Neural crest cell (in vitro differentiated cells): ENCODE measurements at places on chromosomes 11 and 22. TPM values are rescaled to one million over a fixed set of nuclear protein-coding genes. Genes with fewer than 3 reads are reported as not detected.

The OR2D2 gene
- 0.27 and 0.44 TPM in 2 replicates for total RNA-seq

The CCDC81 gene
- 2.1 and 2.8 TPM in 2 replicates for total RNA-seq

The FBXO3 gene
- total RNA-seq = 23.2 TPM in 2 replicates

The MS4A12 gene
- total RNA-seq = not detected in 2 replicates

The OR51T1 gene
- total RNA-seq = not detected in 2 replicates

The CD6 gene
- total RNA-seq = 0.30 and 0.39 TPM in 2 replicates

The OR51B4 gene
- total RNA-seq = not detected in 2 replicates

The CNGA4 gene
- total RNA-seq = 0.16 TPM in 1 of 2 replicates, not detected in the other

- no peak overlapping the region for H3K4me3 ChIP-seq
- DNase-seq = peak; percentile 90
- no peaks in the 10 kb centered on the region for H3K27me3 ChIP-seq
- H3K36me3 ChIP-seq = no peaks in the 10 kb centered on the region
These were observed 142.9 kb downstream of the CRYBB2 start for GRCh38 chr22:25362215-25362882.

GRCh38 chr11:25901415-25901814, 430.5 kb upstream of the ANO3 start:
- no peak overlapping the region for H3K4me3 ChIP-seq
- no peaks in the 10 kb centered on the region for H3K27me3 ChIP-seq
- no peak overlapping the region for H3K27ac ChIP-seq
- no peaks in the 10 kb centered on the region for H3K36me3 ChIP-seq
- DNase-seq = no peak

GRCh38 chr11:110069158-110069737, 23.9 kb upstream of the ZC3H12C start:
- H3K27me3 ChIP-seq = no peaks in the 10 kb centered on the region
- no peak overlapping the region for H3K4me3 ChIP-seq
- no peaks in the 10 kb centered on the region for H3K36me3 ChIP-seq
- H3K27ac ChIP-seq = no peak overlapping the region

DNA sequence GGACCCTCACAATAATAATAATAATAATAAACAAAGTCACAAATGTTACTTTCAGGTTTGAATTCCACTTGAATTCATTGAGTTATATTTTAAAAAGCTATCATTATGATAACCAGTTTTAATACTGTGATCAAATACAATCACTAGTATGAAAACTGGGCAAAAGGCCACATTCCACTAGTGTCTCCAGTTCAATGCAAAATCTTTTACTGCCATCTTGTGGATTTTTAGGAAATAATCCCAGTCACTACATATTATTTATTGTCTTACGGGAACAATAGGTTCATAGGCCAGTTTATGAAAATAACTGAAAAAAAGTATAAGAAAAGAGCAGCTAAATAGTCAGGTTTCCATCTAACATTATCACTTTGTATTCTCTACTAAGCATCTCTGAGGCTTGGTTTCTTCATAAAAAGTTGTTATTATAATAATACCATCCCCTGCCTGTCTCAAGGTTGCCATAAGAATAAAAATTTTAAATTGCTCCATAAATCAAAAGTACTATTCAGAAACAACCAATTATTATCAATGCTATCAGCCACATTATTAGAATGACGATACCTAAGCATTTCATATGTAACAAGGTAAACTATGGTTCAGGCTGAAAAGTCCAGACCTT, 533.9 kb upstream of the CCDC90B start:
- H3K36me3 ChIP-seq = no peaks in the 10 kb centered on the region
- peaks cover 5% of the 10 kb centered on the region for H3K27me3 ChIP-seq
- H3K4me1 ChIP-seq = no peaks in the 10 kb centered on the region

- H3K27ac ChIP-seq = no peak overlapping the region
- H3K4me1 ChIP-seq = no peaks in the 10 kb centered on the region
- H3K27me3 ChIP-seq = no peaks in the 10 kb centered on the region
- no peak overlapping the region for H3K4me3 ChIP-seq
- DNase-seq = no peak
These were observed 413.6 kb downstream of the OPCML start for GRCh38 chr11:133118563-133119268.

DNA sequence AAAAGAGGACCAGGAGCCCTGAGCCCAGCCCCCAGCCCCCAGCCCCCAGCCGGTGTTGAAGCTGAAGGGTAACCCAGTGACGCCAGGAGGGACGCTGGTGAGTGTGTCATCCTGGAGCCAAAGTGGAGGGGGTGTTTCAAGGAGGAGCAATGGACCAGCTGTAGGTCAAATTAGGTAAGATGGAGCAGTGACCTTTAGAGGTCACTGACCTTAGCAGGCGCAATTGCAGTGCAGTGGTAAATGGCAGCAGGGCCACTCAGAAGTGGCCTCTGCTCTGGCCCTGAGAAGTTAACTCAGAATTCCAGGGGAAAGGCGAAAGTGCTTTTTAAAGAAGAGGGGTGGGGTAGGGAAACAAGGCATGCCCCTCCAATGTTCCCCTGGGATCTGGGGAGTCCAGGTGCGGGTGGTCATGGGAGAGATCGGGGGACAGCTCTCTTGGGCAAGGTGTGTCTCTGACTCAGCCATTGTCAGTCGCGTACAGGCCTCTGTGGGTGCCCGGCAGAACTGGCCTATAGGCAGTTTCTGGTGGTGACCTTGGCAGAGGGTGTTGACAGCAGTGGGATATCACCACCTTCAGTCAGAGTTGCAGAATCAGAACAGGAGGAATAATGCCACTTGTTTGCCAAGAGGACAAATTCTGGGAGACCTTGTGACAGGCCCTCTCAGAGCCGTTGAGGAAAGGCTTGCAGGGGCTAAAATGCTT, 50.3 kb upstream of the TIMP3 start:
- no peak overlapping the region for H3K27ac ChIP-seq
- DNase-seq = no peak
- H3K4me1 ChIP-seq = peaks cover 27% of the 10 kb centered on the region
- no peaks in the 10 kb centered on the region for H3K27me3 ChIP-seq

- H3K27ac ChIP-seq = no peak overlapping the region
- H3K36me3 ChIP-seq = no peaks in the 10 kb centered on the region
- no peak for DNase-seq
These were observed 230.4 kb downstream of the ST3GAL4 start for GRCh38 chr11:126585774-126586491.

GRCh38 chr11:2138068-2138430, 1.1 kb downstream of the IGF2 start:
- peaks cover 75% of the 10 kb centered on the region for H3K27me3 ChIP-seq
- no peak for DNase-seq
- peaks cover 4% of the 10 kb centered on the region for H3K4me1 ChIP-seq
- H3K36me3 ChIP-seq = no peaks in the 10 kb centered on the region
- no peak overlapping the region for H3K4me3 ChIP-seq

- no peak overlapping the region for H3K4me3 ChIP-seq
- H3K4me1 ChIP-seq = peaks cover 20% of the 10 kb centered on the region
These were observed 68.3 kb upstream of the TSPAN18 start for GRCh38 chr11:44658506-44658850.

DNA sequence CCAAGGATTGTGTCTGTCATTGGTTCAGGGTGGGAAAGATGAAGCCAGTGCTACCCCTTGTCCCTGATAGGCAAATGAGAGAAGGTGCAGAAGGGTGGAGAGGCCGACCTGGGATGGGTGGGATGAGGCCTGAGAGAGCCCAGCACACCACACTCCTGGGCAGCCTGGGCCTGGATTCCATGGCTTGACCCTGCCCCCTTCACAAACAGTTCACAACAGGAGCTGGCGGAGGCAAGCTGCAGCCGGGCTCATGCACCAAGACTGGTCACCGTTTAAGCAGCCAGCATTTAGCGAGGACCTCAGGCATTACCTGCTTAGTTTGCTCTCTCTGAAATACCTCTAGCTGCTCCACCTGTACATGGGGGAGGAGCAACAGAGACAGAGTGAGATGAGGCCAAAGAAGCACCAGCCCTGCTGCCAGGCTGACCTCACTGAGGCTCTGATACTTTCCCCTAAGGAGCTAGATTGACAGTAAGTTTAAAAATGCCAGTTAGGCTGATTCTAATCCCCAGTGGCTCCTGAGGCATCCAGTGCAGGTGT, 13.5 kb downstream of the IL18BP start:
- peaks cover 4% of the 10 kb centered on the region for H3K27me3 ChIP-seq
- no peak for DNase-seq
- H3K4me3 ChIP-seq = peak overlapping the region; percentile 49
- H3K36me3 ChIP-seq = peaks cover 21% of the 10 kb centered on the region
- no peaks in the 10 kb centered on the region for H3K4me1 ChIP-seq
